ENCODE measurements at places on chromosomes 1 and 21.
A peak's percentile ranks its signal among the peaks of the same experiment; 100 is the strongest.

DNA sequence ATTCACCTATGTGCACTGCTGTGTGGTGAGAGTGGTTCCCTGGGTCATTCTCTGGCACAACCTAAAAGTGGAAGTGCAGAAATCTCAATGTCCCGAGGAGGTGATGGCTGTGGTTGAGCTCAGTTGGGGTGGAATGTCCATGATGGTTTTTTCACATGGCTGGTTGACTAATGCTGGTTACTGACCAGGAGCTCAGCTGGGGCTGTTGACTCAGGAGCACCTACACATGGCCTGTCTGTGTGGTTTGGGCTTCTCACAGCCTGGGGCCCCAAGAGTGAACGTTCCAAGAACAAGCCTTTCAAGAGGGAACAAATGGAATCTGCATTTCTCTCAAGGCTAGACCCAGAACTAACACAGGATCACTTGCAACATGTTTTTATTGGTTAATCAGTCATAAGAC lies 6.4 kb upstream of the KANK4 start:
- no peak overlapping the region for H3K4me3 ChIP-seq
- no peak overlapping the region for H3K27ac ChIP-seq
- peaks cover 9% of the 10 kb centered on the region for H3K4me1 ChIP-seq
- H3K27me3 ChIP-seq = no peaks in the 10 kb centered on the region
- DNase-seq = no peak

DNA sequence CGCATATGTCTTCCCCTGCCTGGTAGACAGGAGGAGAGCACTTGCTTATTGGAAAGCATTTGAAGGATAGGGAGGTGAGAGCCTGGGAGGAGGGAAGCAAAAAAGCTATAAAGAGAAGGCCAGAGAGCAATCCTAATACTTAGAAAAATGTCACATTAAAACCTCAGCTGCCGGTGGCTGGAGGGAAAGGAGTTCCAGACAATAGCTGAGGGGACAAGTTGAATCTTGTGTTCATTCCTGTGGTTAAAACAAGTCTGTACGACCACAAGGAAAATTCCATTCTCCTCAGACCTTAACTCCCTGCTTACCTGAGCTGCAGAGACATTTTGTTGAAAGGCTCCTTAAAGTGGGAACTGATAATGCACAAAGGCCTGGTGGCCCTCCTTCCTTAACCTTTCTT lies 218.8 kb upstream of the CAMK1G start:
- no peaks in the 10 kb centered on the region for H3K36me3 ChIP-seq
- peaks cover 40% of the 10 kb centered on the region for H3K4me1 ChIP-seq
- H3K27ac ChIP-seq = no peak overlapping the region
- no peaks in the 10 kb centered on the region for H3K27me3 ChIP-seq
- DNase-seq = no peak

DNA sequence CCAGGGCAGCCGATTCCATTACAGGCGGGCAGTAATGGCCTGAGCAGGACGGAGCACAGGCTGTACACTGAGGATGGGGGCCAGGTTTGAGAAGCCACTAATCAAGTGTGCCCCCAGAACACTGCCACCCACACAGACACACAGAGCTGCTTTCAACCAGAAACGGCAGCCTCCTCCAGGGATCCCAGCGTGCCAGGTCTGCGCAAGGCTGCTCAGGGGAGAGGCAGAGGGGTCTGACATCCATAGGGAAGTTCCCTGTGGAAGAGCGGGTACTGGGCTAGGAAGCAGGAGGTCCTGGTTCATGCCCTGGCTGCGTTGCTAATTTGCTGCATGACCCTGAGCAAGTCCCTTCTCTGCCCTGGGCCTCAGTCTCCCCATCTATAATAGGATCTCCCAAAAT lies 26.1 kb upstream of the ALDH4A1 start:
- H3K27ac ChIP-seq = peak overlapping the region; percentile 78
- no peak overlapping the region for H3K4me3 ChIP-seq
- DNase-seq = no peak
- H3K4me1 ChIP-seq = peaks cover 87% of the 10 kb centered on the region

GRCh38 chr1:17674726-17675500 lies 80.2 kb upstream of the ACTL8 start:
- peaks cover 3% of the 10 kb centered on the region for H3K4me1 ChIP-seq
- H3K4me3 ChIP-seq = no peak overlapping the region
- no peak overlapping the region for H3K27ac ChIP-seq
- no peaks in the 10 kb centered on the region for H3K36me3 ChIP-seq
- DNase-seq = no peak

DNA sequence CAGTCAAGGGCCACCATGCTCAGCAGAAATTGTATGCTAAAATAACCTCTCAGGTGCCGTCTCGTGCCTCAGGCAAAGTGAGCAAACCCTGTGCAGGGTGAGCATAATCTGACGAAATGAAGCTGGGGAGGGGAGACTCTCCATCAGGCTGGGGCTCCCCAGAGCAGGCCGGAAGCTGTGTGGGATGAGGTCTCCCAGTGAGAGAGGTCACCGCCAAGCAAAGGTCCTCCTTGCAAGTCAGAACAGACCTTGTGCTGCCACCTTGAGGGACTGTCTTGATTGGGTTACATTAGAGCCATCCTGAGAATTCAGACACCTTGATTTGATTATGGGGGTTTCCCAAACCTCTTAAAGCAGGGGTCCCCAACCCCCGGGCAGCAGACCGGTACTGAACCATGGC lies 64.2 kb downstream of the ZNF684 start:
- no peak for DNase-seq
- no peaks in the 10 kb centered on the region for H3K4me1 ChIP-seq
- H3K27me3 ChIP-seq = no peaks in the 10 kb centered on the region

DNA sequence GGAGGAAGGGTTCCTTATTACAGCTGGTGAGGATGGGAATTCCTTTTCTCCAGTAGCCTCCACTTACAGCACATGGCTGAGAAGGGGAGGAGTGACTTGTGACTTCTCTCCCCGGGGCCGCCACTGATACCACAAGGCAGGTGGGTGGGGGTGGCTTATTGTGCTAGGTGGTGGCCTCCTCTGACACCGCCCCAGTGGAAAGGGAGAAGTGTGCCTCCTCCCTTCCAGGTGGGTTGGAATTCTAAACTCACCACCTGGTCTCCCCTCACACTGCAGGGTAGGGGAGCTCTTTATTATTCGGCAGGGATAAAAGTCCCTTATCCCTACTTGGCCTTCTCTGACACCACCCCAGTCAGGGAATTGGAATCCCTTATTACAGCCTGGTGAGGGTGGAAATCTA lies 89.5 kb downstream of the CCDC30 start:
- H3K4me1 ChIP-seq = no peaks in the 10 kb centered on the region
- no peak overlapping the region for H3K4me3 ChIP-seq
- H3K27ac ChIP-seq = no peak overlapping the region
- DNase-seq = no peak

DNA sequence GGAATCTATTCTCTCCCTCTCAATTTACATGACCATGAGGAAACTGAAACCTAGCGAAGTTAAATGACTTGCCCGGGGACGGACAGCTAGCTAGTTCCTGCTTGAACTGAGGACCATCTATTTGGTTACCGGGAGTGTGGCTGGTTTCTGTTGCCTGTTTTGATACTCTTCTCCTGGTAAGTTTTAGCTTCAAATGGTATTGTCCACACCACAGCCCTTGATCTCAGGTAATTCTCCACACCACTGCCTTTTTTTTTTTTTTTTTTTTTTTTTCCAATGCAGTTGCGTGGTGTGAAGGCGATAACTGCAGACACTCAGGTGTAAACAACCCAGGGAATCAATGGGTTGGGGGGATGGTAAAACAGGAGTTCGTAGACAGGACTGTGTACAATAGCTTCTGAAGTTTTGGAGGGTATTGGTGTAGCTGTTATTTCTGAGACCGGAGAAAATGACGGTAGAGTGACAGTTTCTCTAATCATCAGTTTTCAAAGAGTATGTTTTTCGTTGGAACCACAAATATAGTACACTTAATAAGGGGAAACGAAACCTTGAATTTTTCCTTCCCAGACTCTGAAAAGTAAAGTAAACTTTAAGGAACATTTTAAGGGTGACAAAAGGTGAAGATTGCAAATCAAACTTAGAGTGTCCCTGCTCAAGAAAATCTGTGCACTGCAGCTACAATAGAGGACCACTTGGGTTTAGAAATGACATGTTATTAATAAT lies 125.3 kb upstream of the CACYBP start:
- H3K36me3 ChIP-seq = no peaks in the 10 kb centered on the region
- no peak overlapping the region for H3K4me3 ChIP-seq
- no peak overlapping the region for H3K27ac ChIP-seq
